ENCODE measurements at places on chromosomes 4 and X.

- DNase-seq = no peak
These were observed 375.5 kb downstream of the NAF1 start for GRCh38 chr4:162791226-162791625.

DNA sequence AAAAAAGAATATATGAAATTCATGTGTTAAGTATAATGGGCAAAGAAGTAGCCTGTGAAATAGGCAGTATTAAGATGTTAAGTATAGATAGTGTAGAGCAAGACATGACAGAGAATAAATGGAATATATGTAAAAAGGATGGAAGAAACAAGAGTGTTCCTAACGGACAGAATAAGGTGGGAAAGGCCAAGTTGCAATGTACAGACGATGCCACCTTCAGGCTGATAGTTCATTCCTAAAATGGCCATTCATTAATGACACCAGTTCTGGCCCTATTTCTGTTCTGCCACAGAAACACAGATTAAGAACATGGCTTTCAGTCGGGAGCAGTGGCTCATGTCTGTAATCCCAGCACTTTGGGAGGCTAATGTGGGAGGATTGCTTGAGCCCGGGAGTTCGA is 4.4 kb upstream of the FAM184B start:
- no peak for DNase-seq

- no peak for DNase-seq
These were observed 192.2 kb downstream of the KCTD8 start for GRCh38 chr4:44256414-44256813.

GRCh38 chrX:43939187-43939926 is 33.8 kb downstream of the NDP start:
- DNase-seq = no peak

DNA sequence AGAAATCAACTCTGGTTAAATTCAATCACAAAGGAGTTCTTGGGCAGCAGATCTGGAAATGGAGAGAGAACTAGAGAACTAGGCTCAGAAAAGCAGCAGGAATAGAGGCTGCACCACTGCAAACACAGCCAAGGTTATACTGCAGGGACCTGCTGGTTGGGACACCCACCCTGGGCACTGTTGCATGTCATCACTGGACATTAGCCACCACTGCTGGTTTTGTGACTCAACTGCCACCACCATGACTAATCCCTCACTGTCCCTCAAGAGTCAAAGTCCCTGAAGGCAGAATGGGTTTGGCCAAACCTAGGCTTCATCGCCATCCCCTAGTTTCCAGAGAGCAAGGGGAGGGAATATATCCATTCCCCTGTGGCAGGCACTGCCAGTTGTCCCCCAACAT is 38.1 kb upstream of the IRAK1 start:
- DNase-seq = no peak

DNA sequence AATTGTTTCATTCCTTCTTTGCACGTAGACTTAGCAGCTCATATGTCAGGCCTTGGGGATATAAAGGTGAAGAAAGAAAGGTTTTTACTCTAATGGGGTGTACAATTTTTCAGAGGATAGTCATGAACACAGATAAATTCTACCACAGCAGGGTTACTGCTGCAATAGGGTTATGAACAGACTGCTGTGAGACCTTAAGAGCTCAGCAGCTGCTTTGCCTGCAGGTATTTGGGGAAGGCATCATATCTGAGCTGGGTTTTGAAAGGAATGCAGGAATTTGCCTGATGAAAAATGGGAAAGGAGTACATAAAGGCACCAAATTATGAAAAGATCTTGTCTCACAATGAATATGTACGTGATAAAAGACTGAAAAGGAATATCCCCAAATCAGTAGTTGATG is 128.9 kb downstream of the CEP135 start:
- no peak for DNase-seq

DNA sequence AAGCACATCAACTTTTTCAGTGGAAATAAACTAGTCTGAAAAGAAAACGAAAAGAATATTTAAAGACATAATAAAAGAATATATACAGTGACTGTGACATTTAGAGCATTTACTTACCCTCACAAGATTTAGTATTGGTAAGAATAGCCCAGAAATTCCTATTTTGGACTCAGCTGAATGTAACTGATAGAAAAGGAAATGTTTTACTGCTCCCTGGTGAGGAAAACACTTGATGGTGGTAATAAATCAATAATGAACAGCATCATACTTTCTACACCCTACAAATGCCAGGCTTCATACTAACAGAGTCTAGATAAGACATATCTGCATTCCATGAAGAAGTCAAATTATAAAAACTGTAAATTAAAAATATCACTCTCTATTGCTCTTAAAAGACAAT is 753.5 kb upstream of the PCDH10 start:
- DNase-seq = no peak

DNA sequence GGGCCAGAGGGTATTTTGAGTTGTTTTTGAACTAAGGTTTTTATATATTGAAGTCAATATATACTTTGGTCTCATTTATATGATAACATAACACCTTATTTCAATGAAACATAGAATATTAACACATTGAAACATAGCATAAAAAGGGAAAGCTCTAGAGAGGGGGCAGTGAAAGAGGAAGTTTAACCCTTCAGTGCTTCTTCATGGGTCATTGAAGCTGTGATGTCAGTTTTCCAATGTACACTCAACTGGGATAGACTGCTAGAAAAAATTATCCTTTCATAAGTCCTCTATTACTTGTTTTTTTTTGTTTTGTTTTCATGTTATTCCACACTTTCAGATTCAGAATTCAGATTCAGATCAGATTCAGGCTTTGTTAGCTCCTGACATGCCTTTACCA is 442.7 kb downstream of the EPHA5 start:
- no peak for DNase-seq

- no peak for DNase-seq
These were observed 64.4 kb downstream of the DLG3 start for GRCh38 chrX:70509078-70509477.

DNA sequence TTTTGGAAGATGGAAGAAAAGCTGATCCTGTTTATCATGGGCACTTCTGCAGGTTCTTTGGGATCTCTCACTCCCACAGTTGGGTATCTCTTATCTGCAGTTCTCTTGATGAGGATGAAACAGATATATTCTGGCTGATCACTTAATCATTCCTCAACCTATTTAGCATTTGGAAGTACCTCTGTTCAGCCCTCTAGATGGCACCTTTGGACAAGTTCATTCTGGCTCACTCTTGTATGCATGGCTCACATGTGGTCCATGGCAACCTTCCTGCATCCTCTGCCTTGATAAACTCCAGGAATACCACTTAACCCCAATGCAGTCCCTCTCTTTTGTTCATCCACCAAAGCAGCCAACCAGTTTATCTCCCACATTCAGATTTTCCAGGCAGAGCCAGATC is 74.2 kb downstream of the SMARCA5 start:
- no peak for DNase-seq

DNA sequence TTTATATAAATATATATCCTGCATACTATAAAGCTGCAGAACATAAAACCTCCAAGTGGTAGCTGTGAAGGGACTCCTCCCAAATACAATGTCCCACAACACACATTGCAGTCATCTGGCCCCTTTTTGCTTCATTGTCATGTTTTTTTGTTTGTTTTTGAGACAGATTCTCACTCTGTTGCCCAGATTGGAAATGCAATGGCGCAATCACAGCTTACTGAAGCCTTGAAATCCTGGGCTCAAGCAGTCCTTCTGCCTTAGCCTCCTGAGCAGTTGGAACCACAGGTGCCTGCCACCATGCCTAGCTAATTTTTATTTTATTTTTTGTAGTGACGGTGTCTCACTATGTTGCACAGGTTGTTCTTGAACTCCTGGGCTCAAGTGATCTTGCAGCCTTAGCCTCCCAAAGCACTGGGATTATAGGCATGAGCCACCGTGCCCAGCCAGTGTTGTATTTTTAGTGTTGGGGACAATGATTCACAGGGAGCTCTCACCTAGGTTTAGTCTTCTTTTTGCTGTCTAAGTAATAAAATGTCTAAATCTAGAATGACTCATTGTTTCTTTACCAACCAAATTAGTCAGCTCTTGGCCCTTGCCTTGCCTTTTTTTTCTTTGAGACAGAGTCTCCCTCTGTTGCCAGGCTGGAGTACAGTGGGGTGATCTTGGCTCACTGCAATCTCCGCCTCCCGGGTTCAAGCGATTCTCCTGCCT is 24.0 kb upstream of the XIAP start:
- no peak for DNase-seq

- no peak for DNase-seq
These were observed 207.4 kb upstream of the CXCL13 start for GRCh38 chr4:77398256-77398655.

- no peak for DNase-seq
These were observed 18.9 kb downstream of the RPS4X start for GRCh38 chrX:72258174-72258573.

DNA sequence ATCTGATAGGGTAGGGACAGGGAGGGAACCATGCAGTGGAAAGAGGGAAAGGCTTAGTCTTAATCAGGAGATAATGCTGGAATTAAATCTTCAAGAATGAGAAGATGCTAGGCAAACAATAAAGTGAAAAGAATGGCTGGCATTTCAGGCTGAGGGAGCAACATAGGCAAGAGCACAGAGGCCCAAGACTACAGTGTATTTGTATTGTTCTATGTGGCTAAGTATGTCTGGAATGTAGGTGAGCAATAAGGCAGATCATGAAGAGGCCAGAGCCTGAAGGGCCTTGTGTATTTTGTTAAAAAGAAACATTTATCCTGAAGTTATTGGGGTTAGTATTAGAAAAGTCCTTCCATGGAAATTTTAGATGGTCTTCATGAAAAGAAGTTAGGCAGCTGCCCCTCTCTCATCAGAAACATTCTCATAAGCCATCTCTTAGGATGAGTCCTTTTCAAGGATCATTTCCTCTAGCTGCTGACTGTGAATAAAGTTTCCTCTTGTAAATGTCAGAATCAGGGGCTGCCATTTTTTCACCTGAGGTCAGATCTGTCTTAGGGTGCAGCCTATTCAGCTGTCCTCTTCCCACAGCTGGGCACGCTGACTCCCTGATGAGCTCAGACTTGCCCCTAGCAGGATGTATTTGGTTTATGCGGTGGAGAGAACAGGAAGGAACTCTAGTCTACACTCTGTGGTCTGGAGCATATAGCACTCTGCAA is 46.3 kb downstream of the ATP10D start:
- DNase-seq = no peak

- DNase-seq = no peak
These were observed 7.3 kb downstream of the NAP1L5 start for GRCh38 chr4:88690355-88690754.

DNA sequence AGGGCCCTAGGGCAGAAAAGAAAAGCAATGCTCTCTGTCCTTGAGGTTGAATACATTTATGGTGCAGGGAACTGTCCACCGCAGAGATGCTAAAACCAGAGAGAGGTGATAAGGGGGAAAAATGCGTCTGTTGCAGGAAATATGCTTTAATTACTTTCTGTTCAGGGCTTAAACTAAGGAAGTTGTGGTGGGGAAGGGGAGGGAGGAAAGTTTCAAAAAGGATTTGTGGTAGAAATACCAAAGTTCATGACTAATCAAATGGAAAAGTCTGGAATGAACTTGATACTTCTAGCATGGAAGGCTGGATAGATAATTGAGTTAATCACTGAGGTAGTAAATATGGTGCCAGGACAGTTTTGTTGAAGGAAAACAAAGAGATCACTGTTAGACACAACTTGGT is 99.0 kb downstream of the ASB9 start:
- DNase-seq = no peak

GRCh38 chrX:101385795-101386541 is at the start of gene BTK:
Gene BTK (minus strand): TSS chrX:101386191. CDS start chrX:101375284, 10,907 bp downstream.
- no peak for DNase-seq

DNA sequence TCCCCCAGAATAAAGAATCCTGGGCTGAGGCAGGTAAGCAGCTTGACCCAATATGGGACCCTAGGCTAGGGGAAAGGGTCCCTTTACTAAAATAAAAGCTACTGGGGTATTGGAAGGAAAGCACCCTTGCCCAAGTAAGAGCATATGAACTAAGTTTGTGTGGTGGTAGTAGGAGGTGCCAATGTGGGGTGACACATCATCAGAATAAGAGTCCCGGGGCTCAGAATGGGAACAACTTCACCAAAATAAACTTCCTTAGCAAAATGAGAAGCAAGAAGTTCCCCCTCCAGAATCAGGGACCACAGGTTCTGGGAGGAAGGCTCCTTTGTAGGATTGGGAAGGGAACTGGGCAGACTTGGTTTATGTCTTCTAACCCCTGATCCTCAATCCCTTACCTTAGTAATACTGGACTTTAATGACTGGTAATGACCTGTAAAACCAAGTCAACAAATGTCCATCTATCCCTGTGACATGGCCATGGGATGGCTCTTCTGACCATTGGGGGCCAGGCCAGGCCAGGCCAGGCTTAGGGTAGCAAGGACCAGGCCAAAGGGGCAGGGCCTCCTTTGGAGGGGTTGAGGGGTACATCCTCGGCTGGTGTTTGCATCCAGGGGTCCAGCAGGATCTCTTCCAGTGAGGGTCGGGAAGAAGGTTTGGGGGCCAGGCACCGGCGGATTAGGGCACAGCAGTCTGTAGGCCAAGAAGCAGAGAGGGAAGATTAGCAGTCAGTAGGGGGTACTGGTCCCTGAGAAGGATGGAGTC is 2.3 kb upstream of the SLC35A2 start:
- no peak for DNase-seq

GRCh38 chr4:56870946-56871345 is 36.8 kb upstream of the REST start:
- DNase-seq = no peak

DNA sequence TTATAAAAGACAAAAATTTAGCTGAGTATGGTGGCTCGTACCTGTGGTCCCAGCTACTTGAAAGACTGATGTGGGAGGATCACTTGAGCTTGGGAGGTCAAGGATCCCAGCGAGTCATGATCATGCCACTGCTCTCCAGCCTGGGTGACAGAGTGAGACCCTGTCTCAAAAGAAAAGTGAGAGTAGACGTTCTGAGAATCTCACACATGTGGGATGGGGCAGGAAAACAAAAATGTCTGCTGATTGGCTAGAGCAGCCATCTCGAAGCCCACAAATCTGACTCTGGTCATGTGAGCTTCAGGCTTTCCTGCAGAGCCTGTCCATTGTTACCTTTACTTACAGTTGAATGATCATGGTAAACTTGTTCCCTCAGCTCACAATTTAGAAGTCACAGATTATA is 23.1 kb upstream of the SLC9A7 start:
- DNase-seq = no peak

- DNase-seq = no peak
These were observed 32.7 kb upstream of the JADE1 start for GRCh38 chr4:128776794-128777216.
